ENCODE measurements at places on chromosomes 1 and 21.

- peak; percentile 58 for DNase-seq
Measured at GRCh38 chr1:31815752-31816500, at the start of gene SPOCD1. Gene SPOCD1, minus strand, starts transcription at chr1:31816022. Its CDS starts 689 bp downstream, at chr1:31815333.

- DNase-seq: no peak
Measured at GRCh38 chr1:201968202-201968925, 13.1 kb downstream of the TIMM17A start.

DNA sequence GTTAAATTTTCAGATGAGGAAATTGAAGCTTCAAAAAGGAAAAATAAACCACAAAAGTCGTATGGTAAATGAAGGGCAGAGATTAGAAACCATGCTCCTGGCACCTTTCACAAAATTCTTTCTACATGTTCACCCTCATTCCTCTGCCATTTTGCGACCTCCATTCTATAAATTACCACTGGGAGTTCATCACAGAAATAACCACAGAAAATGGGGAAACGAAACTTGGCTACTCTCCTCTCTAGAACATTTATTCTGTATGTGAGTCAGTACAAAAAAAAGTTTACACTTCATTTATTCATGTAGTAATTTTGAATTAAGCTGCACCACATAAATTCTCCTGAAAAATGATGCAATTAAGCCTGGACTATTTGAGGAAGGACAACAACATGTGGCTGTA is 320.9 kb upstream of the C1orf87 start:
- no peak for DNase-seq

GRCh38 chr1:33094971-33095604 is 14.1 kb downstream of the AZIN2 start:
- peak; percentile 67 for DNase-seq

- no peak for DNase-seq
Measured at GRCh38 chr1:201791779-201792173, 37.2 kb upstream of the IPO9 start.

- no peak for DNase-seq
Measured at GRCh38 chr1:115729756-115730155, 38.8 kb downstream of the CASQ2 start.

GRCh38 chr1:10901891-10902805 is 105.7 kb upstream of the CASZ1 start:
- no peak for DNase-seq

- no peak for DNase-seq
Measured at GRCh38 chr1:171898941-171899340, 57.6 kb downstream of the DNM3 start.

DNA sequence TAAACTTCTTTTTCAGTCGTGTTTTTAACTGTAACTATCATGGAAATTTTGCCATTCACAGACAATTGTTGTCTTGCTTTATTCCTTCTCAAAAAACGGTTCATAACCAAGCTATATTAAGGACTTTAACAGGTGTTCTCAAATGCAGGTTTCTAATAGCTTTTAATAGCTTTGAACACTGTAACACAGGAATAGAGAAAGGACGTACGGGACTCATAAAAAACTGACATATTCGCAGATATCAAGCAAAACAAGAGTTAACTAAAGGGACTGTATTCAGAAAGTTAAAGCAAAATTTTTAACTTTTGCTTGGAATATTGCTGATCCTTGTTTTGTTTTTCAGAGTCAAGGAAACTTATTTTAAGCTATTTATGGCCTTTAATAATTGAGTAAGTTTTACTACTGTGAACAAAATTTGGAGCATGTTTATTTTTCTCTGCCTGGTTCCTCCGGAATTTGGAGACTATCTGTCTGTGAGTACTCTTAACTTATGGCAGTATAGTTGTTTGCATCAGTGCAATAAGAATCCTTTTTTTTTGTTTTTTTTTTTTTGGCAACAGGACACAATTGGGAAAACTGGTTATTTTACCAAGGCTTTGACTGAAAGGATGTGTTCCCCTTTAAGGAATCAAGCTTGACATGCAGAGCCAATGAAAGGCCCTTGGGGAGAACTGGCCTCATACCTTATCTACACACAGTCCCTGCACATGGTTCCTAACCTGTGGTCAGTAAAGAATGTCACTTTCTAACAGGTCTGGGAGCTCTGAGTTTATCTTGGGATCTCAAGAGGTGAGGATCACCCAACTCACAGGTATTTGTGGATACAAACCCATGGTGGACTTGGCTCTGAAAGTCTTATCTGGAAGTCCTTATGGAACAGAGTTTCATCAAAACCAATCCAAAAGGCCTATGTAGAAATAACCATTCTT is 5.8 kb upstream of the CD46 start:
- no peak for DNase-seq

GRCh38 chr21:45533361-45533845 is 8.8 kb downstream of the SLC19A1 start:
- no peak for DNase-seq

- no peak for DNase-seq
Measured at GRCh38 chr1:176111835-176112234, 95.3 kb downstream of the COP1 start.

GRCh38 chr1:46427541-46427940 is 33.4 kb downstream of the FAAH start:
- no peak for DNase-seq

DNA sequence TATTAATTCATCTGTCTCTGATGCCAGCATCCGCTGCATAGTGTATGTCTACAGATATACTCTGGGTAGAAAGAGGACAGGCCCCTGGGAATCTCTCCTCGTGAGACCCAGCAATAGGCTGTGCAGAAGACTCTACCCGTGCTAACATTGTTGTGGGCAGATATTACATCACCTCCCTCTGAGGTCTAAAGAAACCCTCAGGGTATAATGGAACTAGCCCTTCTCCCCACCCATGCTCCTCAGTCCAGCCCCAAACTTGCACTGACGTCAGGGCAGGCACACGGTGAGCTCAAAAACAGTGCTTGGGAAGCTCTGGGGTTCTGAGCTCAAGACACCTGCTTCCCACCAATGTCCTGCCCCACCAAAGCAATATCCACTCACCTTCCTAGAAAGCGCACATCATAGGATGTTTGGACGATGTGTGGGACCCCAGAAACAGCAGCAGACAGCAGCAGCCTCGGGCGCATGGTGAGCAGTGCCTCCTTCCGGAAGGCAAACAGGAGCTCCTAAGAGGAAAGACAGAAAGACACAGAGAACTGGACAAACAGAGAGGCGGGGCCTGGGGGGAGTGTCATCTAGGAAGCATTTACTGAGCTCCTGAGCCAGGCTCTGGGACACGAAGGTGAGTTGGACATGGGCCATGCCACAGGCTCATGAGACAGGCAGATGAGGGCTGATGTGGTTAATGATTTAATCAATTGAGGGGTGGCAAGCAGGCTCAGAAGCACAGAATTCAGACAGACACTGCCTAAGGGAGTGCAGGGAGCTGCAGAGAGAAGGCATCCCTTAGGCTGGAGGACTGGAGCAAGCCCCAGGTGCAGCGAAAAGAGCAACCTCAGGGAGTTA is 4.8 kb downstream of the OVGP1 start:
- no peak for DNase-seq

DNA sequence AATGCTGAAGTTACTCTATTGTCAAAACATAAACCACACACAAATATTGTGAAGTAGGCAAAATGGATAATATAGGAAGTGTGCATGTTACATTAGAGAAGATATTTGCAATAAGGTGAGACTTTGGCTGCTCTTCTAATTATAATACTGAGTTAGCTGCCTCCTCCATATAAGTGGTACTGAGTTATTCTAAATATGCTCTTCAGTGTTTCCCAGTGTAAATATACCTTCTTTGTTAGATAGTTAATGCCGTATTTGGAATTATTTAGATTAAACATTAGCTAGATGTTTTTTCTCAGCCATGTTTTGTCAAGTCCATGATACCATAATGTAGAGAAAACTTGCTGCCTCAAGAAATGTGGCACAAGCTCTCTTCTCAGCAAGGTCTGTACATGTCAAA is 186.4 kb downstream of the PTPRC start:
- no peak for DNase-seq

DNA sequence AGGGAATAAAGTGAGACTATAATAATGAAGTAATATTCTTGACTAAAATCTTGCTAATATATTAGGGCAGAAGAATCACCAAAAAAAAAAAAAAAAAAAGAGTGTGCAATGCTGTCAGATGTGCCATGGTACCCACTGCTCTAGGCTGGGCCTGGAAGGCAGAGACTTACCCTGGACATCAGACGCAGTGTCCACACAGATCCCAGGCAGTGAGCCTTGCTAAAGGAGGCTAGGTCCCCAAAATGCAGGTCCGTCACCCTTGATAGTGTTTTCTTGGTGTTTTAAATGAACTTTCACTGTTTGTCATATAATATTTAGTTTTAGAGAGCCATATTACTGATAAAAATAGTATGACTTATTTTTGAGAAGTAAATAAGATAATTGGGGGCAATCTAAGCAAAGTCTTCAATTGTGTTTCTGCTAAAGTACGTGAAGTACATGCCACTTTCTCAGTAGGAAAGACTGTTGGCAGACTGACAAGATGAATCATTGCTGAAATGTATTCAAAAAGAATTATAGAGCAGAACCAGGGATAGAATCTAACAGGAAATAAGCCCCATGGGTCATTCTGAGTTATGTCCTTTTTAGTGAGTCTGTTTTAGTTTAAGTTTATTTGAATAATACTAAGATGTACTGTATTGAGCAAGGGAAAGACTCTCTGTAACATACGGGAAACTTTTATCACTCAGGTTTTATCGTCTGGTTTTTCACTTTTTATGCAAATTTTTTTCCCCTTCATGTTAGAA is 74.6 kb upstream of the PDC start:
- DNase-seq: no peak

GRCh38 chr1:7022058-7022457 is 236.8 kb downstream of the CAMTA1 start:
- DNase-seq: no peak

GRCh38 chr1:9246841-9247785 is 12.5 kb downstream of the H6PD start:
- no peak for DNase-seq

DNA sequence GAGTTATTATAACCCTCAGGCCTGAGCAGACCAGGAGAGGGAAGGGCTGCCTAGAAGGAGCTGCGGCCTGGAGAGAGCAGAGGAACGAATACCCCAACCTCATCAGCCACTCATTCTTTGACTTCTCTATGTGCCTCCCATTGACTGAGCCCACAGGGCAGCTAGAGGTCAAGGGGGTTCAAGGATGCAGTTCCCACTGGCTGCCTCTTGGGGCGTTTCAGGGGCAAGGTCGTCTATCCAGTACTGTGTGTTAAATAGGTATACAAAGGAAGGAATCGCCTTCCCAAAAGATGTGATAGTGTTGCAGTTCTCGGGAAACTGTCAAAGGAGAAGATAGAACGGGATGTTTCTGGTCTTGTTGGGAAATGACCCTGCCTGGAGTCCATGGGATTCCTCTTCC is 250.6 kb downstream of the PRDM2 start:
- no peak for DNase-seq

DNA sequence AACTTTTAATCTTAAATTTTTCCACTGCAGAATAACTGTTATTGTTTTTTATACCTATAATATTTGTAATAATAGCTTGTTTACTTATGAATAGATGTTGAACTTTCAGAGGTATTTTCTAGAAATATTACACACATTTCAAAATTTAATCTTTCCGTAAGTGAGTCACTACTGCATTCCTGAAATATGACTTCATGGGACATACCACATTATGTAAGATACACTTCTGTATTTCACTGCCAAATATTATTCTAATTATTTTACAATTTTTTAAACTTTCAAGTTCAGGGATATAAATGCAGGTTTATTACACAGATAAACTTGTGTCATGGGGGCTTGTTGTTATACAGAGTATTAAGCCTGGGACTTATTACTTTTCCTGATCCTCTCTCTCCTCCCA is 2220.5 kb downstream of the NCAM2 start:
- no peak for DNase-seq

DNA sequence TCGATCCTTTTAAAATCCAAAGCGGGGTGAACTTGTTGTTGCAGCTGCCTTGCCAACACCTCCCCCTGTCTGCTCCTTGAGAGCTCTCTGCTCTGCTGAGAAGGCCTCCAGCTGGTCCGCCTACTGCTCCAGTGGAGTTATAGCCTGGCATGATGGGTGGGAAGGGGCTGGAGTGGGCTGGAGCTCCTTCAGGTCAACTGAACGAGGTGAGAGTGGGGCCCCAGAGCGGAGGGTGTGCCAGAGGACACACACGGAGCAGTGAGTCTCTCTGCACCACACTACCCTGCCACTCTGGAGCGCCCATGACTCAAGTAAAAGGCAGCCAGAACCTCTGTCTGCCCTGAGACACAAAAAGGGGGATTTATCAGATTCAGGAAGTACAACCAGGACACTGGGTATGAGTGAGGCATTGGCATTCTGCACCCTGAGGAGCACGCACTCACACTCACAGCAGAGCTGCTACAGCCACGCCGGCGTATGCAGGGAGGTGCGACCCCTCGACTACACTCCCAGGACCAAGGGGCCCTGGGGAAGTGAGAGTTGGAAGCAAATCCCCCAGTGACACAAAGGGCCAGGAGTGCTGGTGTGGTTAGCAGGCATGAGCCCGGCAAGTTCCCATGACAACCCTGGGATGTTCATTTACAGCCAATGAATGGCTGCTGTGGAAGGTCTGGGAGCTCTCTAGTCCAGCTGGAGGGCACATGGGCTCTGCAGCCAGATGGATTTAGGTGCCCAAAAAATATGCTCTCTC is 28.0 kb upstream of the EVA1B start:
- peak; percentile 70 for DNase-seq

DNA sequence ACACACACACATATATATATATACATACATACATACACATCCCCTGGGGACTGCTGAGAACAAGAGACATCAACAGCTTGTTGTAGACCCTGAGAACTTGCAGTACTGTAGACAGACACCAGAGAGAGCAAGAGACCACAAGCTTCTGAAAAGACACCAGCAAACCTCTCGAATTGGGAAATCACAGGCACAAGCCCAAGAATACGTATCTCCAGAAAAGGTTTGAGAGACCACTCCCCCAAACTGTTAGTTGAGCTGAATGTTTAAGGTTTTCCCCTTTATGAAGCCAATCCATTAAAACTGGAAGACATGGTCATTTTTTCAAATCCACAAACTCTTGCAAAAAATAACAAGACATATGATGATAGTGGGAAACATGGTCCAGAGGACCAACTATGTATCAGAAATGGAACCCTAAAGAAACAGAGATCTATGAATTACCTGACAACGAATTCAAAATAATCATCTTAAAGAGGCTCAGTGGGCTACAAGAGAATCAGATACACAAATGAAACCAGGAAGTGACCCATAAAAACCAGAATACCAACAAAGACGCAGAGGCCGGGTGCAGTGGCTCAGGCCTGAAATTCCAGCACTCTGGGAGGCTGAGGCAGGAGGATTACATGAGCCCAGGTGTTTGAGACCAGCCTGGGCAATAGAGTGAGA is 45.1 kb downstream of the SLC2A1 start:
- DNase-seq: peak; percentile 34
